Caco-2 (cell line): ENCODE measurements at places on chromosomes 2 and 18.
A peak's percentile ranks its signal among the peaks of the same experiment; 100 is the strongest.

- DNase-seq = no peak
- no peaks in the 10 kb centered on the region for H3K36me3 ChIP-seq
- no peaks in the 10 kb centered on the region for H3K27me3 ChIP-seq
- no peaks in the 10 kb centered on the region for H3K4me1 ChIP-seq
These were observed 34.5 kb downstream of the COL3A1 start for GRCh38 chr2:189008555-189009262.

DNA sequence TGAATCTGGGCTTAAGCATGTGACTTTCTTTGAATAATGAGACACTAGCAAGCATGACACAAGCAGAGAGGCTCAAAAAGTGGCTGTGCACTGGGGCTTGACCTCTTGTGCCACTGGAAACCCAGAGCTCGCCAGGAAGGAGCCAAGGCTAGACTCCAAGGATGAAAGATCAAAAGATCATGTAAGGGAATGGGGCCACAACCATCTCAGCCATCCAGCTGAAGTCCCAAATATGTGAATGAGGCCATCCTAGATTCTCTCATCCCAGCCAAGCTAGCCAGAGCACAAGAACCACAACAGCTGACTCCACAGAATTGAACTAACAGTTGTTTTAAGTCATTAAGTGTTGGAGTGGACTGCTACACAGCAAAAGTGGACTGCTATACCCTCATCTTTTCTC lies 288.1 kb downstream of the CCDC178 start:
- H3K4me3 ChIP-seq = no peak overlapping the region
- H3K27me3 ChIP-seq = no peaks in the 10 kb centered on the region
- no peaks in the 10 kb centered on the region for H3K36me3 ChIP-seq
- no peak overlapping the region for H3K27ac ChIP-seq
- H3K4me1 ChIP-seq = no peaks in the 10 kb centered on the region
- DNase-seq = no peak

DNA sequence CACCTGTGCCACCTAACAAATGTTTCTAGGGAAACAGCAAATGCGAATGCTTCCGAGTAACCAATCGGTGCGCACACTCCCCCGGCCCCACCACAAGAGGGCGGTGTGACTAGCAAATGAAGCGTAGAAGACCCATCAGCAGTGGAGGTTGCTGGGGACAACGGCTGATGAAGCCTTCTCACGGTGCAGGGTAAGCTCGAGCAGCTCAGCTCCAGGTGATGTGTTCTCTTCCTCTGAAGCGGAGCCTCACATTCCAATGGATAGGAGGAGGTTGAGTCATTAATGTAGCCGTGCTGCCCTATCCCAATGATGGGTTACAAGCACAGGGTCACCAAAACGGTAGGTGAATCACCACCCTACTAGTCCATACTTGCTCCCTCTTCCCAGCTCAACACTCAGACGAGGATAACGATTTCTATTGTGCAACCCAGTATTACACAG lies 127.6 kb upstream of the TWIST2 start:
- no peaks in the 10 kb centered on the region for H3K36me3 ChIP-seq
- no peak for DNase-seq
- H3K27ac ChIP-seq = no peak overlapping the region
- H3K4me1 ChIP-seq = no peaks in the 10 kb centered on the region
- H3K4me3 ChIP-seq = no peak overlapping the region

GRCh38 chr2:68905116-68905515 lies 33.9 kb upstream of the BMP10 start:
- no peak overlapping the region for H3K27ac ChIP-seq
- H3K4me3 ChIP-seq = no peak overlapping the region
- H3K4me1 ChIP-seq = no peaks in the 10 kb centered on the region
- no peak for DNase-seq

- no peaks in the 10 kb centered on the region for H3K27me3 ChIP-seq
- no peaks in the 10 kb centered on the region for H3K36me3 ChIP-seq
- no peak for DNase-seq
- no peak overlapping the region for H3K4me3 ChIP-seq
- H3K4me1 ChIP-seq = peaks cover 41% of the 10 kb centered on the region
- peak overlapping the region; percentile 94 for H3K27ac ChIP-seq
These were observed 22.0 kb downstream of the SMAD7 start for GRCh38 chr18:48928787-48929186.

- H3K36me3 ChIP-seq = no peaks in the 10 kb centered on the region
- H3K27ac ChIP-seq = no peak overlapping the region
- no peaks in the 10 kb centered on the region for H3K4me1 ChIP-seq
- DNase-seq = no peak
These were observed 4.0 kb downstream of the C2orf74 start for GRCh38 chr2:61165946-61166345.

- no peak overlapping the region for H3K27ac ChIP-seq
- peaks cover 14% of the 10 kb centered on the region for H3K4me1 ChIP-seq
- DNase-seq = no peak
- no peak overlapping the region for H3K4me3 ChIP-seq
- no peaks in the 10 kb centered on the region for H3K27me3 ChIP-seq
These were observed 46.0 kb downstream of the PARD3B start for GRCh38 chr2:204591225-204591624.

GRCh38 chr18:77651441-77651840 lies 401.8 kb downstream of the GALR1 start:
- no peak overlapping the region for H3K27ac ChIP-seq
- H3K4me1 ChIP-seq = no peaks in the 10 kb centered on the region
- no peaks in the 10 kb centered on the region for H3K27me3 ChIP-seq
- DNase-seq = no peak
- H3K36me3 ChIP-seq = no peaks in the 10 kb centered on the region
- no peak overlapping the region for H3K4me3 ChIP-seq

GRCh38 chr2:175624785-175625184 lies 377.3 kb downstream of the LNPK start:
- no peak overlapping the region for H3K27ac ChIP-seq
- H3K4me1 ChIP-seq = peaks cover 21% of the 10 kb centered on the region
- no peaks in the 10 kb centered on the region for H3K36me3 ChIP-seq
- no peak overlapping the region for H3K4me3 ChIP-seq

- no peak overlapping the region for H3K27ac ChIP-seq
- DNase-seq = no peak
- H3K36me3 ChIP-seq = no peaks in the 10 kb centered on the region
- no peak overlapping the region for H3K4me3 ChIP-seq
- H3K27me3 ChIP-seq = no peaks in the 10 kb centered on the region
These were observed 53.8 kb upstream of the SPTBN1 start for GRCh38 chr2:54402350-54402749.

- no peaks in the 10 kb centered on the region for H3K27me3 ChIP-seq
- H3K27ac ChIP-seq = no peak overlapping the region
- H3K4me1 ChIP-seq = no peaks in the 10 kb centered on the region
These were observed 547.1 kb upstream of the ZEB2 start for GRCh38 chr2:145066856-145067548.

DNA sequence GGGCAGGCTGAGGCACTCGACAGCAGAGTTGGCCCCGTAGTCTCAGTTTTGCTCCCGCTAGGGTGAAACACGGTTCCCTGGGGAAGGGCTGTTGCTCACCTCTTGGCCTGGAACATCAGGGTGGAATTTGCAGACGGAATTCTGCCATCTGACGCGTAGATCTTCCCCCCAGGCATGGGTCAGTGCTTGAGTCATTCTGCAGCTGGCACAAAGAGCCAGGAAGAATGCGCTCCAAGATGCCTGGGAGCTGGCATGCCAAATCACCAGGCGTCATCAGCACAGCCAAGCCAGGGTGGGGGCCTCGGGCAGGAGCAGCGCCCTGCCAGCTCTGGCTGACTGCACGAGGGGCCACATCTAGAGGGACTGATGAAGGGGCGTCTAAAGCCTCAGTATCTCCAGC lies 42.7 kb downstream of the ODC1 start:
- no peak overlapping the region for H3K4me3 ChIP-seq
- no peaks in the 10 kb centered on the region for H3K27me3 ChIP-seq
- DNase-seq = no peak
- peaks cover 29% of the 10 kb centered on the region for H3K4me1 ChIP-seq
- H3K27ac ChIP-seq = no peak overlapping the region

GRCh38 chr18:21074336-21075323 lies 37.0 kb downstream of the ROCK1 start:
- peak overlapping the region; percentile 58 for H3K27ac ChIP-seq
- no peak overlapping the region for H3K4me3 ChIP-seq
- peaks cover 50% of the 10 kb centered on the region for H3K4me1 ChIP-seq
- no peaks in the 10 kb centered on the region for H3K27me3 ChIP-seq

- DNase-seq = no peak
- H3K4me3 ChIP-seq = no peak overlapping the region
These were observed 380.5 kb downstream of the DLGAP1 start for GRCh38 chr18:4074647-4075046.

DNA sequence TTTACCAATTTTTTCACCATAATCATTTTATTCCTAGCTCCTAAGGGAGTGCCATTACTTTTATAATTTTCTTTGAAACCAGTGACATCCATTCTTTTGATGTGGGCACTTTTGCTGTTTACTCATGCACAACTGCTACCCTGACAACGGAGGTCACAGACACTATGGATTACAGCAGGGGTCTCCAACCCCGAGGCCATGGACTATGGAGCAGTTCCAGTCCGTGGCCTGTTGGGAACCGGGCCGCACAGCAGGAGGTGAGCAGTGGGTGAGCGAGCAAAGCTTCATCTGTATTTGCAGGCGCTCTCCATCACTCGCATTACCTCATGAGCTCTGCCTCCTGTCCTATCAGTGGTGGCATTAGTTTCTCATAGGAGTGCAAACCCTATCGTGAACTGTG lies 34.6 kb downstream of the PRPF40A start:
- H3K27me3 ChIP-seq = no peaks in the 10 kb centered on the region
- no peak overlapping the region for H3K27ac ChIP-seq
- no peaks in the 10 kb centered on the region for H3K4me1 ChIP-seq
- H3K36me3 ChIP-seq = no peaks in the 10 kb centered on the region

DNA sequence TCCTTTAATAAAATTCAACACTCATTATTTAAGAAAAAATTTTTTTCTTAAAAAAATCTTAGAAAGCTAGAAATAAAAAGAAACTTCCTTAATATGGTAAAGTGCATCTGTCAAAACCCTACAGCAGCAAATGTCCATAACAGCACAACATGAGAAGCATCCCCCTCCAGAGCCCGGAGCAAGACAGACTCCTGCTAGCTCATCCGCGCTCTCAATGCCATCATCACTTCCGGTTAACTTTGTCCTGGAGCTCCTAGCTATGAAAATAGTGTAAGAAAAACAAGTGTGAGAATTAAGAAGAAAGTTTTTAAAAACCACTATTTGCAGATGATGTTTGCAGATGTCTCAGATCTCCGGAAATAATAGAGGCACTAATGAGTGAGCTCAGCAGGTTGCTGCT lies 103.1 kb downstream of the TEX51 start:
- H3K4me1 ChIP-seq = peaks cover 36% of the 10 kb centered on the region
- H3K4me3 ChIP-seq = no peak overlapping the region
- no peak overlapping the region for H3K27ac ChIP-seq
- H3K27me3 ChIP-seq = no peaks in the 10 kb centered on the region
- no peak for DNase-seq
- no peaks in the 10 kb centered on the region for H3K36me3 ChIP-seq

DNA sequence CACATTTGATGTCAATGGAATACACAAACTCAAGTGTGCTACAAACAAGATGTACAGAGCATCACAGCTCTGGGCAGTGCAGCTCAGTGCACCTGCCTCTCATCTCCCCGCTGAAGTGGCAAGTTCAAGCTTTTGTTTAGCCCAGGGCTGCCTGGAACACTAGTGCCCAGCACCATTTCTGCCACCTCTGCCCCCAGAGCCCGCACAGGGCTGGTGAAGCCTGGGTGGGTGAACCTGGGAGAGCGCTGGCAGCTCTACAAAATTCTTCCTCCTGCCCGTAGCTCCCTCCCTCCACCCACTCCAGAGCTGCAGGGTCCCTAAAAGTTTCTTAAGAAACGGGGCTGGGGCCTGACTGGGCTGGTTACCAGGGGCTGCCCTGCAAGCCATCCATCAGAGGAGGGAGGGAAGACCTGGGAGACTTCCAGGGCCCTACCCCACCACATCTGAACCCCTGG lies 1.5 kb downstream of the HES6 start:
- no peaks in the 10 kb centered on the region for H3K4me1 ChIP-seq
- no peak overlapping the region for H3K27ac ChIP-seq
- no peak for DNase-seq
- H3K27me3 ChIP-seq = no peaks in the 10 kb centered on the region

- DNase-seq = no peak
- H3K36me3 ChIP-seq = no peaks in the 10 kb centered on the region
- H3K27ac ChIP-seq = no peak overlapping the region
- no peak overlapping the region for H3K4me3 ChIP-seq
- no peaks in the 10 kb centered on the region for H3K4me1 ChIP-seq
These were observed 221.9 kb upstream of the TNP1 start for GRCh38 chr2:217081799-217082198.

- no peaks in the 10 kb centered on the region for H3K4me1 ChIP-seq
- no peaks in the 10 kb centered on the region for H3K27me3 ChIP-seq
- no peaks in the 10 kb centered on the region for H3K36me3 ChIP-seq
- no peak overlapping the region for H3K4me3 ChIP-seq
- DNase-seq = no peak
These were observed 422.3 kb upstream of the CELF4 start for GRCh38 chr18:37987901-37988300.

DNA sequence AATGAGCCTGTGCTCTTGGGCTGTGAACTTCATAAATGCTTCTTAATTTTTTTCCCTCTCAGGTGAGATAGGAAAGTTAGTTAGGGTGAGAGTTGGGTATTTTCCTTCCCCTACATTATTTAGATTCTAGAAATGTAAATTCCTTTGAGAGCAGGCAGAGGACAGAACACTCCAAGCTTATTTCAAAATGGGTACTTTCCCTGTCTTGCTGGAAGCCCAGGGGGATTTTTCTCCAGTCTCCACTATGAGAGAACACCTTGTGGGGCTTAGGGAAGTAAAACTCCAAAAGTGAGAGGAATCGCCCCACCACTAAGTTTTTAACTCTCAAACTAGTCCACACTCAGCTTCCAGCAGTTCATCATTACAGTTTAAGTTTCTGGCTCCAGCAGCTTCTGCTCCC lies 253.2 kb upstream of the CTAGE1 start:
- DNase-seq = no peak
- H3K27ac ChIP-seq = no peak overlapping the region
- H3K4me3 ChIP-seq = no peak overlapping the region
- no peaks in the 10 kb centered on the region for H3K4me1 ChIP-seq
- H3K27me3 ChIP-seq = no peaks in the 10 kb centered on the region
